GF-D8 (cell line): ENCODE measurements at places on chromosomes 2 and 18.

GRCh38 chr2:149064365-149064841 is 25.9 kb downstream of the LYPD6B start:
- no peak for DNase-seq

DNA sequence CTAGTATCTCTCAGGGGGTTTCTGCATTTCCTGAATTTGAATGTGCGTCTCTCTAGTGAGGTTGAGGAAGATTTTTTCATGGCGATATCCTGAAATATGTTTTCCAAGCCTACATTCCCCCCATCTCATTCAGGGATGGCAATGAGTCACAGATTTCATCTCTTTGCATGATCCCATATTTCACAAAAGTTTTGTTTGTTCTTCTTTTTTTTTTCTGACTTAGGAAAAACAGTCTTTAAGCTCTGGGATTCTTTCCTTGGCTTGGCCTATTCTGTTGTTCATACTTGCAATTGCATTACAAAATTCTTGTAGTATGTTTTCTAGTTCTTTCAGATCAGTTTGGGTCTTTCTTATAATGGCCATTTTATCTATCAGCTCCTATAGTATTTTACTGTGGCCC is 136.5 kb downstream of the DSEL start:
- no peak for DNase-seq

GRCh38 chr18:13547347-13547746 is 179.0 kb downstream of the FAM210A start:
- DNase-seq = no peak

GRCh38 chr2:215796140-215796855 is 217.1 kb downstream of the MREG start:
- DNase-seq = peak; percentile 0

- DNase-seq = peak; percentile 17
These were observed 27.4 kb downstream of the HPCAL1 start for GRCh38 chr2:10329880-10330699.

DNA sequence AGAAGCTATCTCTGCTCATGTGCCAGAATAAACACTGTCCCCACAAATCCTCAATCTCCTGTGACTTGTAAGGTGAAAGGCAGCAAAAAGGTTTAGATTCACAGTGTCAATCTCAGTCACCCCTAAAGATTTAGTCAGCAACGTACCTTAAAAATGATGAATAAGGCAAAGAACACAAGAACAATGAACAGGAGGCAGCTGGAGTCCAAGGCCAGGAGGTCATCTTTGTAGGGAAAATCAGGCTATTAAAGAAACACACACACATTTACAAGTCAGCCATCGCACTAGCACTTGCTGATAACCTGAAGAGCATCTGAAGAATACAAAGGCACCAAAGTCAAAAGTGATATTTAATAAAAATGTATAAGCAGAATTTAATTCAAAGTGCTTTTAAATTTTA is 16.6 kb downstream of the LAPTM4A start:
- no peak for DNase-seq

GRCh38 chr2:143901185-143901842 is 618.6 kb downstream of the ZEB2 start:
- DNase-seq = no peak

- no peak for DNase-seq
These were observed 21.9 kb downstream of the CFAP65 start for GRCh38 chr2:219019436-219019835.

- DNase-seq = no peak
These were observed 147.9 kb downstream of the B3GNT2 start for GRCh38 chr2:62343636-62344337.

- DNase-seq = no peak
These were observed 44.3 kb downstream of the LPIN2 start for GRCh38 chr18:2968606-2969005.

DNA sequence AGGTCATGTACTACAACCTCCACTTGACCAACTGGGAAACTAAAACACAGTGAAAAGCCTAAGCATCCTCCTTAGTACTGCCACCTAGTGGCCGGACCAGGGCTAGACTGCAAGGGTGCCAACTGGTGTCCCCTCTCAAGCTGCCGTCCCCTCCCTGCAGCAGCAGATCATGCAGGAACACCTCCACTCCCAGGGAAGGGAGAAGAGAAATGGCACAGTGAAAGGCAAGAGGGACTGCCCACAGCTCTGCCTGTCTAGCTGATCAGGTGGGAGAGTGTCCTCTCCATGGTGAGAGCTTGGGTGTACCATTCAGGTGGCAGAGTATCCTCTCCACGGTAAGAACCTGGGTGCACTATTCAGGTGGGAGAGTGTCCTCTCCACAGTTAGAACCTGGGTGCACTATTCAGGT is 78.1 kb downstream of the AAK1 start:
- DNase-seq = no peak
